ENCODE measurements at places on chromosomes 3 and 15.

DNA sequence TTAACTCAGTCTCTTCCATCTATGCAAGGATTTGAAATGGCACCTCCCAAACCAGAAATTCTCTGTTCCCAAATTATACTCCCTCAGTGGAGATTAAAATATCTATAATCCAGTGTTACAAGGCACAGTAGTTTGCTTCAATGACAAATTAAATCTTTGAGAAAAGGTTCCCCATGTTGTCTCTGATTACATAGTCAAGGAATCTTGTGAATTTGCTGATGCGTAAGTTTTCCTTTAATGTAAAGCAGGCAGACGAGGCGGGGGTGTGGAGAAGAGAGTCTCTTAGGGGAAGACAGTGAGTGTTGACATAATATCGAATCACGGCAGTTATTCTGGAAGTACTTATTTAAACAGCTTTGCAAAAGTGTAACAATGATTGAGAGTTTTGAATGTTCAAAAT, 236.4 kb upstream of the RARB start:
- DNase-seq: no peak

DNA sequence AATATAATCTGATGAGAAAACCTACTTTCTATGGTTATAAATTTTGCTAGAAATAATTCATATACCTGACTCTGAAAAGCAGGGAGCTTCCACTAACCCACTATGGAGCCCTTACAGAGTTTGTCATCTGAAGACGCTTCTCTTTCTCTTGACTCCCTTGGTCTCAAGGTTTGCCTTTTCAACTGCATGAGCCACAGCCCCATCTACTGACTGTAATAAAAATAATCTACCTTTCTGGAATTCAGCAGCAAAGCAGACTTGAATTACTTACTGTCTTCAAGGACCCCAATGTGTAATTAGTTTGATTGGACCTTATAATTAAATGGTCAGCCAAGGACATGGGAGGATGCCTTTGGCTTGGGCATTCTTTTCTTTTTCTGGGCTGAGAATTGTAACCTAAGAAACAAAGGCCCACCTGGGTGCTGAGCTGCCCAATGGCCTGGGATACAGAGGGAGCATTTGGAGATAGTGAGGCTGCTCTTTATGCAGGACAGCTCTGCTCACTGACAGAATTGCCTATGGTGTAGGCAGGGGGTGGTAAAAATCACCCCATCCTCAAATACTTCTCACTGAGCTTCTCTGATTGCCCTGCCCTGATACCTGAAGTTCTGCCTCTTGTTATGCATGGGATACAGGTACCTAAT, 178.6 kb upstream of the TRIM42 start:
- no peak for DNase-seq

- no peak for DNase-seq
These were observed 30.7 kb upstream of the ST3GAL6 start for GRCh38 chr3:98732286-98733052.

GRCh38 chr3:189121092-189121491, 50.7 kb upstream of the TPRG1 start:
- DNase-seq: peak; percentile 64

- no peak for DNase-seq
These were observed 31.0 kb downstream of the CPN2 start for GRCh38 chr3:194320100-194320499.

- peak; percentile 72 for DNase-seq
These were observed 27.4 kb upstream of the HDAC11 start for GRCh38 chr3:13452490-13453335.

DNA sequence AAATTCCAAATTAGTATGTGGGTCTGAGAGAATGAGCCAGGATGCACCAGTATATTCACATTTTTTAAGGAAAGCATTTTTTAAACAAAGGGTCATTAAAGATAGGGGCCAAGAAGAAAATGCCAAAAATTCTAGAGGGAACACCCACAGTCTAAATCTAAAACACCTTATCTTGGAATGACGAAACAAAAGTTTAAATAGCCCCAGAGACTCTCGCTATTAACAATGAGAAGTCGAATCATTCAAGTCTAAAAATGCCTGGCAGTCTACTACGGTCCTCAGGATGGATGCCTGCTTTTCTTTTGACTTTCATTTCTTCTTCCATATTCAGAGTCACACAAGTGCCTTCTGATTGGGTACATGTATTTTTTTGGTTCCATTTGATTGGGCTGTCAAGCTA, 66.3 kb downstream of the SSUH2 start:
- no peak for DNase-seq

- DNase-seq: no peak
These were observed 64.9 kb upstream of the SUCLG2 start for GRCh38 chr3:67719333-67719732.

- DNase-seq: no peak
These were observed 8.5 kb downstream of the BFSP2 start for GRCh38 chr3:133408366-133408765.

- DNase-seq: no peak
These were observed 135.0 kb upstream of the PRR20G start for GRCh38 chr3:127422663-127423375.

- no peak for DNase-seq
These were observed 1043.6 kb downstream of the TUSC7 start for GRCh38 chr3:117752984-117753717.

DNA sequence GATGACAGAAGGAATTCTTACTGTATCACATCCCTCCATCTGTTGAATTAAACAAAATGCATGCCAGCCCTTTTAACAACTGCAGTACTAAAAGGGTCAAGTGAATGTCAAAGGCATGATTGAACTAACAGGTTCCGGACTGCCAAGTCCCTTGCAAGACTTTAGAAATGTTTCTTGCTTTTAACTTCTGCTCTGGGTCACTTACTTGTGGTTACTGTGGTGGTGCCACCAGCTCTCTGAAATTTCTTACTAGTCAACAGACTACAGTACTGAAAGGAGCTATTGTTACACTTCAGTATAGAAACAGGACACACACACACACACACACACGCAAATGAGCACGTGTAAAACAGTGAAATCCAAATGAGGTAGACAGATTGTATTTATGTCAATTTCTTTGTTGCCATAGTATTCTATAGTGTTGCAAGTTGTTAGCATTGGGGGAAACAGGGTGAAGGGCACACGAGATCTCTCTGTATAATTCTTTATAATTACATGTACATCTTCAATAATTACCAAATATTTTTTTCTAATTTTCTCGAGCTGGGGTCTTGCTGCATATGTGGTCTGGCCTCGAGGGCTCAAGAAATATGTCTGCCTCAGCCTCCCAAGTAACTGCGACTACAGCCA, 79.9 kb upstream of the SLC25A26 start:
- DNase-seq: no peak

- DNase-seq: no peak
These were observed 764.0 kb upstream of the DPPA4 start for GRCh38 chr3:110101361-110101760.

- DNase-seq: no peak
These were observed 75.1 kb downstream of the SLC12A8 start for GRCh38 chr3:125137358-125138033.

- DNase-seq: no peak
These were observed 277.9 kb upstream of the LMCD1 start for GRCh38 chr3:8223766-8224165.

DNA sequence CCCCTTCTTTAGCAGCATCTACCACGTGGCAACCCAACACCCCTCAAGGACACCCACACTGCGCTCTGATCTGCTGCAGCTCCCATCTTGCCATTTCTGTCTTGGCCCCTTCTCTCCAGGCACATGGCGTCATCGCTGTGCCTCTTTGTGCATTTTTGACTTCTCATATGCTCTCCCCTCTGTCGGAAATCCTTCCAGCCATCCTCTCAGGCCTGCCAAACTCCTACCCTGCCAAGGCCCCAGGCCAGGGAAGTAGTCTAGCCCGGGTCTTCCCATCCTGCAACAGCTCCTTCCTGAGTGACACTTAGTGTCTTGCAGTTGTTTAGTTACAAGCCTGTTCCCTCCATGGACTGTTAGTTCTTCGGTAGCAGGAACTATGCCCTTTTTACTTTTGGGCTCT, 34.0 kb upstream of the CTXND1 start:
- no peak for DNase-seq

- no peak for DNase-seq
These were observed 183.4 kb upstream of the GADL1 start for GRCh38 chr3:31077826-31078225.

- no peak for DNase-seq
These were observed 141.1 kb upstream of the ABI3BP start for GRCh38 chr3:101134331-101134730.

DNA sequence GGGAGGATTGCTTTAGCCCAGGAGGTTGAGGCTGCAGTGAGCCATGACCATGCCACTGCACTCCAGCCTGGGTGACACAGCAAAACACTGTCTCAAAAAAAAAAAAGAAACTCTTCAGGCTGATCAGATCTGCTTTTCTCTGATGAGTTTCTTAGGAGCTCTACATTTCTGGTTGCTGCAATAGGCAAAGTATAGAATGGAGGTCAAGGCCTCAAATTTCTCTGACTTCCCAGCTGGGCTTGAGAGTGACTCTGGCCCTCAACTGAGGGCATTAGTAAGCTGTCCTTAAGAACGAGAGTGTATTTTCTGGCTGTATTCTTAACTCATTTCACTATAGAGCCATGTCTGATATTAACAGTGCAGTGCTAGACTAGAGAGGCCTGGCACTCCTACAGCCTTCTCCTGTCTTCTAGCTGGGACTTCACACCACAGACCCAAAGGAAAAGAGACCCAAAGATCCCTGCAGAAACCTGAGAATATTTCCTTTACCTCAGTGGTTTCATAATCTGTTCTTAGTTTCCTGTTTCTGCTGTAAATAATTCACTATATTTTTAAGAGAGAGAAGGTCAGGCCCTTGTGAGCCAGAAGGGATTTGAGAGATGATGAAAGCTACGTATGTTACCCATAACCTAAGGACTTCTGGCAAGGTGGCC, 2.0 kb upstream of the NR1I2 start:
- DNase-seq: no peak

- no peak for DNase-seq
These were observed 22.7 kb upstream of the NIPA2 start for GRCh38 chr15:22815766-22816165.

- no peak for DNase-seq
These were observed 57.3 kb upstream of the GRM7 start for GRCh38 chr3:6803619-6804018.

GRCh38 chr15:62472616-62473299, 307.7 kb upstream of the C2CD4B start:
- DNase-seq: no peak

GRCh38 chr3:115660646-115661337, 37.5 kb downstream of the GAP43 start:
- DNase-seq: no peak

DNA sequence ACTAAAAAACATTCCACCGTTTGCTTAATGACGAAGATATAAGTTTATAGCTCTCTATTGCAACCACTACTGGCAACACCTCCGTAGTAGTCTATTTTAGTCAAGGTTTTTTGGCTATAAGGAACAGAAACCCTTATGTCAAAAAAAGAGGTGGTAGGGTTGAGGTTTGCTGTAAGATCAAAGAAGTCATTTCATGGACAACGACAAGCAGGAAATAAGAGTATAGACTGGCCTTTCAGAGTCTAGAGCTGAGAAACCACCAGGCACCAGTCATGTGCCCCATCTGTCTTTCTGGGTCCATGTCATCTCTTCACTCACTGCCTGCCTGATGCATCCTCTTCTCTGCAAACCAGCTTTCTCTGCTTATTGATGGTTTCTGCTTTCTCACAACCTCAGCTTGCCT, 42.7 kb downstream of the THBS1 start:
- peak; percentile 73 for DNase-seq

GRCh38 chr3:128376516-128376915, 90.2 kb downstream of the DNAJB8 start:
- no peak for DNase-seq

DNA sequence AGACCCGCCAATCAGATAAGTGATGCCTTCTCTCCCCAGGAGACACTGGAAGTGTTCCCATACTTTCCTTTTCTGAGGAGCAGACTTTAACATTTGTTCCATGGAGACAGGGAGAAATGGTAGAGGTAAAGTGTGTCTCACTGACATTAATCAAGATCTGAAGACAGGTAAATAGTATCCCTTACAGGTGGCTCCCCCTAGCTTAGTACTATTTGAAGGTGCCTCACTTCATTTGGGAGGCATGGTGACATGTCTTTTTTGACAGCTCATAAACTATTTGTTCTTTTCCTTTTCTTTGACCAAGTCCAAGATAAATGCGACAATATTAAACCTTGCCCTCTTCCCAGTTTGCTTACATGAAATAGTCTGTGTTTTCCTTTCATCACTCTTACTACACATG, 485.6 kb upstream of the IL12A start:
- DNase-seq: no peak

DNA sequence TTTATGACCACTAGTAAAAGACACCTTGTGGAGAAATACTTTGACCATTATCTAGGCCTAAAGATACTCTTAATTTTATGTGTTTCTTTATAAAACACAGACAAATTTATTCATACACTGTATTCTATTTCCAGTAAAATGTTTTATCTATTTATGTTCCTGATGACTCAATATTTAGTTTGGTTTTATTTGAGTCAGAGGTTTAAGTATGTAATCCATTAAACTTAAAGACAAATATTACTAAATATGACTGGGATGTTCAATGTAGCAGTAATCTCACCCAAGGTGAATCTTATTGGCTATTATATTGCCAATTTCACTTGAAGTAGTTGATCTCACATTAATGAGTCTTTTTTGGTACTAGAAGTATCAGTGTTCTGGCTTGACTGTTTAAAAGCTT, 799.7 kb downstream of the CADM2 start:
- no peak for DNase-seq

DNA sequence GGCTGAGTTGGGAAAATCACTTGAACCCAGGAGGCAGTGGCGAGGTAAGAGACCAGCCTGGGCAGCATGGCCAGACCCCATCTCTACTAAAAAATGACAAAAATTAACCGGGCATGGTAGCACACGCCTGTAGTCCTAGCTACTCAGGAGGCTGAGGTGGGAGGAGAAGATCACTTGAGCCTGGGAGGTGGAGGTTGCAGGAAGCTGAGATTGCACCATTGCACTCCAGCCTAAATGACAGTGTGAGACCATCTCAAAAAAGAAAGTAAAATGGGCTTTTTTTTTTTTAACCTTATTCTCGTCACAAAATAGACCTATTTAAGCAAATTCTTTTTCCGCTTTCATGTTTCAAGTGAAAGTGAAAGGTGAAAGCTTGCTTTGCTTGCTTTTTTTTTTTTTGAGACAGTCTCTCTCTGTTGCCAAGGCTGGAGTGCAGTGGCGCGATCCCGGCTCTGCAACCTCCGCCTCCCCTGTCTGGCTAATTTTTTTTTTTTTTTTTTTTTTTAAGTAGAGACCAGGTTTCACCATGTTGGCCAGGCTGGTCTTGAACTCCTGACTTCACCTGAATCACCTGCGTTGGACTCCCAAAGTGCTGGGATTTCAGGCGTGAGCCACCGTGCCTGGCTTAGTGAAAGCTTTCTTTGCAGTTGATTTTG, 3.6 kb downstream of the PDIA3 start:
- peak; percentile 75 for DNase-seq

GRCh38 chr3:55583475-55583874, 96.4 kb upstream of the WNT5A start:
- no peak for DNase-seq

DNA sequence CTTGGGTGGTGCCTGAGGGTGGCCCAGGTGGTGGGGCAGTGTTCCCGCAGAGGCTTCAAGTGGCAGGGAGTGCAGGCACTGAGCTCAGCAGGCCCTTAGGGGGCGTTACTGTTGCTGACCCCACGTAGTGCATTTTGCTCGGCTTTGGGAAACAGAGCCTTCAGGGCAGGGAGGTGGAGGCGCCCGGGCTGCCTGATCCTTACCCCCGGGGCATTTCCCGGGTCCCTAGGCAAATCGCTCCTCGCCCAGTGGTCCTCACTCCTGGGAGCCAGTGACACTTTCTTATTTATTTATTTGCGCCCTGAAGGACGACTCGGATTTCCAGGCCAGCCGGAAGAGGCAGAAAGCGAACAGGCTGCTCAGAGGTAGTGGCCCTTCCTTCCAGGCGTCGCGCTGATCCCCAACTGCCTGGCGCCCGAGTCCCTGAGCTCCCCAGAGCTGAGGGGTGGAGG, 10.1 kb upstream of the FOXB1 start:
- no peak for DNase-seq

All from CD4-positive, alpha-beta T cell treated with Interleukin-10 for 1 hour (primary cell).